ENCODE measurements at places on chromosomes 6 and 20.

DNA sequence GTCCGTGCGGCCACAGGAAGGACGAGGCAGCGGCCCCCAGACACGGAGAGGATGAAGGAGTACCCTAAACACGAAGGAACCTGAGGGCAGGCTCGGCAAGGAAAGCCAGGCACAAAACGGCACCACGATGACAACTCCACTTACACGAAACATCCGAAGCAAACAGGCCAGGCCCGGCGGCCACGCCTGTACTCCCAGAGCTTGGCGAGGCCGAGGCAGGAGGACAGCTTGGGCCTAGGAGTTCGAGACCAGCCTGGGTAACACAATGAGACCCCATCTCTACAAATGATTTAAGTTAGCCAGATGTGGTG lies 13.4 kb downstream of the KCNQ2 start:
- DNase-seq = no peak

GRCh38 chr6:47437592-47437991 lies 40.0 kb upstream of the CD2AP start:
- no peak for DNase-seq

DNA sequence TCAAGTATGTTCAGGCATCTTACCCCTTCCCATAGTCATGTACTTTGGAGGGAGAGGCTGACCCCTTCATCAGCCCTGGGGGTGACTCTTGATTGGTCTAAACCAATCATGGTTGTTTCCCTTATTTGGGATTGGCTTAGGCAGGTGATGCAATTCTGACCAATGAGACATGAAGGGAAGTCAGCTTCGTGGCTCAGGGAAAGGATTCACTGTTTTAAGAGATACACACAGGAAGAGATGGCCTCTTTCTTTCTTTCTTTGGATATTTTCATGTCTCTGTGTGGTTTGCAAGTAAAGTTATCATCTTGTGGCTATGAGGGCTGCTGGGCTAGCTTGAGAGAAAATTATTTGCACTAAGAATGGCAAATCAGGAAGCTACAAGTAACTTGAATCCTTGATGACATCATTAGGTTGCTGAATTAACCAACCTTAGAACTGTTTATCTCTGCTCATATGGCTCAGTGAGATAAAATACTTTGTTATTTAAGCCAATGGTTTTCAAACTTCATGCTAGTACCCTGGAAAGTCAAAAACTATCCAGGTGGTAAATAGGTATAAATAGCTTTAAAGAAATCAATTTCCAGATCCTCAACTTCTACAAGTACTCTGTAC lies 144.2 kb upstream of the CENPW start:
- no peak for DNase-seq

GRCh38 chr6:163525926-163526325 lies 111.4 kb downstream of the QKI start:
- DNase-seq = no peak

- DNase-seq = no peak
Observed at GRCh38 chr6:53103993-53104675, 38.9 kb downstream of the FBXO9 start.

DNA sequence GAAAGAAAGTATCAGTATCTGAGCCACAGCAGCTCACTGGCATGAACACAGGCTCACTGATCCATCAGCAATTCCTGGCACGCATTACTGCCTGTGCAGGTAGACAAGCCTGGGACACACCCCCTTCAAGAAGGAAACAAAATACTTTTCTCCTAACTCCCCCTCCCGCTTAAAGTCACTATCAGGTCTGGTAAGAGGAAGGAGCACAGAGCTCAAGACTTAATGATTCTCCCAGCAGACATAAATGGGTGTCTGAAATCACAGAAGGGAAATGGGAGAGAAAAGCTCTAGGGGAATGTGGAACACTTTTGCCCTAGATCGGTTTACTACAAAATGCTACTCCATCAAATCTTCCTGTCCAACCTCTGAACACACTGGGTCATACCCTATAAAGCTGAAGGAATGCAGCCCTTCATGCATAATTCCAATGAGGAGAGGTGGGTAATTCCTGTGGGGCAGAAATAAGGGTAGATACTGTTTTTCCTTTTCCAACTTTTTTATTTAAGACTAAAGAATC lies at the start of gene ADGRF1:
Gene ADGRF1 (minus strand): TSS at position 58 of the 517 bp plus-strand sequence. CDS start 13,271 bp downstream, outside the sequence.
- no peak for DNase-seq

- no peak for DNase-seq
Observed at GRCh38 chr20:61757-62156, 25.7 kb upstream of the DEFB125 start.

GRCh38 chr6:16739329-16739801 lies 21.9 kb downstream of the ATXN1 start:
- no peak for DNase-seq

GRCh38 chr20:56359212-56360132 lies 698 bp downstream of the FAM210B start:
- DNase-seq = peak; percentile 49

DNA sequence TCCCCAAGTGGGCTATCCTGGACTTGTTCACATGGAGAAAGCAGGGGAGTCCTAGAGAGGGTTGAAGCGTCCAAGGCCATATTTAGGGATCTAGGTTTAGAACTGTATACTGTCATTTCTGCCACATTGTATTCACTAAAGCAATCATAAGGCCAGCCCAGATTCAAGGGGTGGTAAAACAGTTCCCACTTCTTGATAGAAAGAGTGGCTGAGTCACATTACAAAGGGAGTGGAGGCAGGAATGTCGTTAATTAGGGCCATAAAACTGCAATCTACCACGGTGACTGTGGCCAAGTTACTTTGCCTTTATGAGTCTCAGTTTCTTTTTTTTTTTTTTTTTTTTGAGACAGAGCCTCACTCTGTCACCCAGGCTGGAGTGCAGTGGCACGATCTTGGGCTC lies 7.4 kb upstream of the UBR2 start:
- DNase-seq = no peak

DNA sequence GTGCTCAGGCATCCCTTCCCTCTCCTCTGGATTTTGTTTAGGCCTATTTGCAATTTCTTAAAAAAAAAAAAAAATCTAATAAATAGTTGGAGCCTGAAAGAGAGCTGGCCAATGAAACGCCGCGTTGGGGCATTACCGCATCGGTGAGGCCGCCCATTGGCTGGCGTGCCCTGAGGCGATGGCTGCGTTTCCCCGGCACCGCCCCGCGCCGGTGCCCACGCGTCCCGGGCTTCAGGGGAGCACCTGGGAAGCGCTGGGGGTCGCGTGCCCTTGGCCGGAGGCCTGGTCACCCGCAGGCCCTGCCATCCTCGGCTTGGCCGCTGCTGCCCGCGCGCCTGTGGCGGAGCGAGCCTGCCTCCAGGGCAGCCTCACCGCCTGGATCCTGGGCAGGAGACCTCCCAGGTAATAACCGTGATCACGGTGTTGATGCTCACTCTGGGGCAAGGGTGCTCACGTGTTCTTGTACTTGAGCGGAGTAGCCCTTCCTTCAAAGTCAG lies 155.4 kb downstream of the NRN1 start:
- DNase-seq = peak; percentile 40

- no peak for DNase-seq
Observed at GRCh38 chr6:126904176-126904575, 214.3 kb upstream of the RSPO3 start.

GRCh38 chr6:152121910-152122309 lies 314.4 kb downstream of the ESR1 start:
- DNase-seq = no peak

GRCh38 chr6:130293800-130294199 lies 71.0 kb upstream of the SAMD3 start:
- DNase-seq = no peak

DNA sequence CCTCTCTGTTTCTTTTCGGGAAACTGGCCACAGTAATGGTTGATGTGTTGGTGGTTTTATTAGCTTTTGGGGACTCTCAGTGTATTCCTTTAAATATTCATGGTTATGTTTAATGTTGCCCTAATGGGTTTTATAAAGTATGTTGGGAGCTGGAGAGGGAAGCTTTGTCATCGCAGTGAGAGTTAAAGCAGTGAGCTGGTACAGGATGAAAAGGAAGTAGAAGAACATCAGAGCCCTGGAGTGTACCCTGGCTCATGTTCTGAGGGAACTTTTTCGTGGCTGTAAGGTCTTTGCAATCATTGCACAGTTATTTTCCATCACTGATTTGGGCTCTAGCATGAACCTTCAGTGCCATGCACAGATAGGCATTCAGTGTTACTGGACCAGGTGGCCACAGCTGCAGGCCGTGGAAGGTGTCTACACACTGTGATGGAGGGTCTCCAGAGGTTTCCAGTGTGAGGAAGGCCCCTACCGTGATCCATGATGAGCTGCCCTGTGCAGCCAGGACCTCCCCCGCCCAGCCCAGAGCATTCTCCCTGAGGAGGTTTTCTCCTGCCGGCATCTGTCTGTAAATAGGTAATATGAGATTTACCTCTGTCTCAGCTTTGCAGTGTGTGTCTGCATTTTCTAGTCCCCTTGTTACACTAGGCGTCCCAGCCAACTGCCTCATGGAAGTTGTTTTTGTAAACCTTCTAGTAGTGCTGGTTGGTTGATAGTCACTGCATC lies 22.4 kb upstream of the TMEM217 start:
- no peak for DNase-seq

GRCh38 chr6:11236076-11236750 lies 3.7 kb upstream of the NEDD9 start:
- DNase-seq = no peak

GRCh38 chr6:99559057-99559456 lies 9.4 kb downstream of the CCNC start:
- no peak for DNase-seq

- DNase-seq = no peak
Observed at GRCh38 chr20:34615477-34615876, 57.0 kb downstream of the MAP1LC3A start.

- DNase-seq = no peak
Observed at GRCh38 chr6:53539561-53539960, 5.3 kb downstream of the GCLC start.

DNA sequence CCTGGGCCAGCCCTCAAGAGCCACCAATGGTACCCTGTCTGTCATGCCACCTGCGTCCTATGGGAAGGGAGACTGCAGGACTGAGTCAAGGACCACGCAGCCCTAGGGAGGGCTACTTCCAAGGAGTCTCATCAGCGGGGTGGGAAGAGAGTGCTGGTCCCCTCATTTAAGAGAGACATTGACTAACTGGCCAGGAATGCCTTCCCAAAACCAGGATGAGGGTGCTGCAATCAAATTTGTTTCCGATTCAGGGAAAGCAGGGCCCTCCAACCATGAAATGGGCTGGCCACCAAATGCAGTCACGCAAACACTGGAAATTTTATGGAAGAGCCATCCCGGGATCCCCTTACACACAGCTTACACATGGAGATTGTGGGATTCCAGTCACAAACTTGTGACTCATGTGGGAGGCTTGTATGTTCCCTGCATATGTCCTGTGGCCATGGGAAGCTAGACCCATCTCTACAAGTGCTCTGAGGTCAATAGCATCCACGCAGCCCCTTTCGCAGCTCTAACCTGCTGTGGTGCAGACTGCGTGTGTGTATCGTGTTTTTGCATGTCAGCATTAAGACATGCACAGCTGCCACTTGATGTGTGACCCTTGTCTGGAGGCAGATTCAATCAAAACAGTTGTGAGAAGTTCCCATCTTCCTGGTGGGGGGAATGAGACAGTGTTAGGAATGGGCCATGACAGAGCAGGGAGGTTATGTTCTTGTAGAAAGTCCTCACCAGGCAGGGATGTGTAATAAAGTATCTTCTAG lies 53.0 kb upstream of the CST7 start:
- DNase-seq = no peak

DNA sequence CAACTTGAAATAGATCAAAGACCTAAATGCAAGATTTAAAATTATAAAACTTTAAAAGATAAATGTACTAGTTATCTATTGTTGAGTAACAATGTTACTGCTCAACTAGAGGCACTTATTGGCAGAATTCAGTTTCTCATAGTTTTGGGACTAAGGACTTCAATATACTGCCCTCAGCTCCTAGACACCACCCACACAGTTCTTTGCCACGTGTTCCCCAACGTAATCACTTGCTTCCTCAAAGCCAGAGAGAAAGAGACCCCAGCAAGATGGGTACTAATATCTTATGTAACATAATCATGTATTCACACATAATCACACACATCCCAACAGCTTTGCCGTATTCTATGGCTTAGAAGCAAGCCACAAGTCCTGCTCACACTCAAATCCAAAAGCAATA lies 50.3 kb upstream of the SLC22A16 start:
- no peak for DNase-seq

- no peak for DNase-seq
Observed at GRCh38 chr6:146961831-146962230, 242.4 kb upstream of the STXBP5 start.

DNA sequence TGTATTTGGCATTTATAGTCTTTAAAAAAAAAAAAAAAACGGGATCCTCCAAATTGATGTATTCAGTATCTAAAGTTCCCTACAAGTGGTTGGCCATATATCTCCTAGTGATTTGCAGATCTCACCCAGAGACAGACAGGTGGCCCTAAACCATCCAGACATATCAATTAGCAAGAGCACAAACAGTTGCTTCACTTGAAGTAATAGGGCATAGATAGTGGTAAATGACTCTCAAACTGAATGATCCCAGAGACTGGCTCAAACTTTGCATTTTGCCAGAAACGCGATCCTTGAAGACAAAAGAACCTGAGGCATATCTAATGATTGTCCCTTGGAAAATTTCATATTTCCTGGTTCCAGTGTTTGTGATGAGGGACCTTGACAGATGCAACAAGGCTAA lies 54.6 kb downstream of the HMGCLL1 start:
- DNase-seq = no peak

DNA sequence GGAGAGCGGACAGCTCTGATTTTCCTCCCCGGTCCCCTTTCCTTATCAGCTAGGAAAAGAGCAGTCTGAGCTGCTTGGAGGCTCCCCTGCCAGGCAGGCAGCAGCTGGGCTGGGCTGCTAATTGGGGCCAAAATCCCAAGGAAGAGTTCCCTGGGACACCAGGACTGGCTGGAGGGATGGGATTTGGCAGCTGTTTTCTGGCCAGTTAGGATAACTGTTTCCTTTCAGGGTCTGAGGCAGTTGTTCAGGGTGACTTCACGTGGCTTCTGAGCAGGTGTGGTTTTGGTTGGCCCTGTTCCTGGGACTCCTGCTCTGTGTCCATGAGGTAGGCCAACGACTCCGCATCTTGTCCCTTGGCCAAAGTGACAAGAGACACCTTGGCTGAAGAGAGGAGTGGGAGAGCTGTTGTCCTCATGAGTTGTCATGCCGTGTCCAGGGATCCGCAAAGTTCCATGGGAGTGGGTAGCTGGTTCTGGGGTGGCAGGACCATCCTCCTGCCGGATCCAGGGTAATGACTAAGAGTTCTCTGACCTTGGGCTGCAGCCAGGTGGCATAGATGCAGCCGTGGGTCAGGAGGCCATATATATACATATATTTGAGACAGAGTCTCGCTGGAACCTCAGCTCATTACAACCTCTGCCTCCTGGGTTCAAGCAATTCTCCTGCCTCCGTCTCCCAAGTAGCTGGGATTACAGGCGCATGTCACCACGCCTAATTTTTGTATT lies 21.2 kb downstream of the MRPS18A start:
- DNase-seq = no peak
